ELR (cell line): ENCODE measurements at places on chromosomes 6 and 20.
A peak's percentile ranks its signal among the peaks of the same experiment; 100 is the strongest.

DNA sequence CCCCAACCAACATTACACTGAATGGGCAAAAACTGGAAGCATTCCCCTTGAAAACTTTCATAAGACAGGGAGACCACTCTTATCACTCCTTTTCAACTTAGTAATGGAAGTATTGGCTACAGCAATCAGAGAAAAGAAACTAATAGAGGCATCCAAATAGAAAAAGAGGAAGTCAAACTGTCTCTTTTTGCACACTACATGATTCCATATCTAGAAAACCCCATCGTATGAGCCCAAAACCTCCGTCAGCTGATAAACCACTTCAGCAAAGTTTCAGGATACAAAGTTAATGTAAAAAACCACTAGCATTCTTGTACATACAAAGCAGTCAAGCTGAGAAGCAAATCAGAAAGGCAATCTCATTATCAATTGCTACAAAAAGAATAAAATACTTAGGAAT is 580.4 kb upstream of the PTCHD4 start:
- no peak for DNase-seq

DNA sequence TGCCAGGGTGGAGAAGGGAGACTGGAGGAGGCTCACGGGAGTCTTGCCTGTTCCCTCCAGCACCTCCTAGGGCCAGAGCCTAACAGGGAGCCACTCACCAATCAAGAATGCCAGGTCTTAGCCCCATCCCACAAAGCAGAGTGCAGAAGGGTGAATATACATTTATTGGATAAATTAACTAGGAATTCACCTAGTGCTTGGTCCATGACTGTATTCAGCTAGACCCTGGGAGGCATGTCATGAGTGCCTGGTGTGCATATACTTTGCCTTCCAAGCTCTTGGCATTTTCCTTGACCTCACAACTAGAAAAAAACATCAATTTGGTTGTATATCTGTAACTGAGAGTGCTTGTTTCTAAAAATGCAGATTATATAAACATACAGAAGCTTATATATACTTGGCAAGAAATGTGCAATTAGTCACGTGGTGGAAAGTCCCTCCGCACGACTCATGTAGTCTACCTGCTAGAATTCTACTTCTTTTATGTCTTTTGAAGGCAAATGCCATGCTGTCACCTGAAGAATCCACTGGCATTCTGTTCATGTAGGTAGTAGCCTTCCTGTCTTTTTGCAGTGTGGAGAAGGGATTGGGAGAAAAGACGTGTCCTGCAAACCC is 991.0 kb downstream of the KIF16B start:
- no peak for DNase-seq

DNA sequence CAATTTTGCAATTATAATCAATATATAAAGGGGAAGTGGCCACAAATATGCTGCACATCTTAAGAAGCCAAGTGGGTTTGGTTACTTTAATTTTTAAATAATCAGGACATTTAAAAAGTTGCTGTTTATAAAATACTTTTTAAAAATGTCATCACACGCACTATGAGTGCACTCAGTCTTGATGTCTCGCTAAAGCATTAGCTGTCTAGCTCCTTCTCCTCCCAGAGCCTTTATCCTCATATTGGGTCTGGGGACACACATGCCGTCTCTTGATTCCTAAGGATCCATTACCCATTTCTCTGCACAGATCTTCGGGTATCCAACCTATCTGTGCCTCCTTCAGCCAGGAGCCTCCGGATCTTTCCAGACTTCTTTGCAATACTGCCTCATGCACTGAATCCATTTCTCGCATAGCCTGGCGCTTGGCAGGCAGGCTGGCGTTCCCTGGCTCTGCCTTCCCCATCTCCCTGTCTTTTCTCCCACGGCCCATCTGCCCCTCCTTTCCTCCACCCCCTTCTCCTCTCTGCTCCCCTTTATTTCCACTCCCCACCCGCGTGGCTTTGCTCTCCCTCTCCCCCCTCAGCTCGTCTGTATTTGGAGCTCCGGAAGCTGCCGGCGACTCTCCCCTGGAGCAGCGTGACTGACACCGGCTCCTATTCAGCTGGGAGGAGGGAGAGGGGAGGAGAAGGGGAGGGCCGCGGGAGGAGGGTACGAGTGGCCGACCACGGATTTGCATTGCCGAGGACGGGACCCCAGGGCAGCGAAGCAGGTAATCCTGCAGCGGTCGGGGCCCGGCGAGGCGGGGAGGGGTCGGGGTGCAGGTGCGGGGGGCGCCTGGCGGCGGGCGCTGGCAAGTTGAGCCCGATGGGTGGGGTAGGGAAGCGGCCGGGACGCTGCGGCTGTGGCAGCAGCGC is at the start of gene CAP2:
Gene CAP2 (plus strand): TSS at position 618 of the 914 bp plus-strand sequence. CDS start 27,961 bp downstream, outside the sequence.
- peak; percentile 83 for DNase-seq

GRCh38 chr20:59777331-59777725 is 156.1 kb downstream of the SYCP2 start:
- DNase-seq = no peak

GRCh38 chr20:47600967-47601547 is 99.4 kb downstream of the NCOA3 start:
- DNase-seq = no peak

DNA sequence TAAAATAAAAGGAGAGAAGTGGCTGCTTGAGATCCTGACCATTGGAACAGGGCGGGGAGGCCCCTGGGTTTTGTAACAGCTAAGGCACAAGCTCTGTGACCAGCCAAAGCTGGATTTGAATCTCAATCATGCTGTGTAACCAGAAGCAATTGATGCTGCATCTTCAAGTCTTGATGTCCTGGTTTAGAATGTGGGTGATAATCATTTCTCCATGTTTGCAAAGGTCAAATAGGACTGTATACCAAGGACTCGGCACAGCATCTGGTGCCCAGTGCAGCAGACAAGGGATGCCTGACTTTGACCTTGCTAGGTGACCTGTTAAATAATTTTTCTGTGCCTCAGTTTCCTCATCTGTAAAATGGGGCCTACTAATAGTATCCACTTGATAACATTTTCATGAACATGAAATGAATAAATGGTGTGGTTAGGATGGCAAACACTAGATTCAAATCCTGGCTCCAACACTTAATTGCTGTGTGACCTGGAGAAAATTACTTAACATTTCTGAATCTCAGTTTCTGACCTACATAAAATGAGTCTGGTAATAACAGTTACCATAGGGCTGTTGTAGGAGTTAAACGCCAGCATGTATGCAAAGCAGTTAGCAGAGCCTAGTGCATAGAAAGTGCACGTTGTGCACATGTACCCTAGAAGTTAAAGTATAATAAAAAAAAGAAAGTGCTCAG is 46.3 kb upstream of the BCAS1 start:
- no peak for DNase-seq

- DNase-seq = no peak
Observed at GRCh38 chr20:37757550-37757949, 63.7 kb downstream of the CTNNBL1 start.

DNA sequence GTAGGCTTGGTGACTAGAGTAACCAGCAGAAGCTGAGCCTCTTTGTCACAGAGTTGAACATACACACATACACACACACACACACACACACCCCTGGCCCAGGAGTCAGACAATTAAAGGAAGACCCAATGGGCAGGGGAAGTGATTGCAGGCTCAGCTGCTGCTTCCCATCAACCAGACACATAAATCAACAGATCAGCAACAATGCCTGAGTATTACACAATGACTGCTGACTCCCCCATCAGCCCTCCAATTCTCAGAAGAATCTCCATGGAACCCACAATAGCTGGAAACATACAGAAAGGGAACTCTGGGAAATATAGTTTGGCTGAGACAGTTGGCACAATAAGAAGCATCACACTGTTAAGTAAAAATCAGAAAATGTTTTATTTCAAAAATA is 270.4 kb upstream of the PLCB4 start:
- DNase-seq = no peak

DNA sequence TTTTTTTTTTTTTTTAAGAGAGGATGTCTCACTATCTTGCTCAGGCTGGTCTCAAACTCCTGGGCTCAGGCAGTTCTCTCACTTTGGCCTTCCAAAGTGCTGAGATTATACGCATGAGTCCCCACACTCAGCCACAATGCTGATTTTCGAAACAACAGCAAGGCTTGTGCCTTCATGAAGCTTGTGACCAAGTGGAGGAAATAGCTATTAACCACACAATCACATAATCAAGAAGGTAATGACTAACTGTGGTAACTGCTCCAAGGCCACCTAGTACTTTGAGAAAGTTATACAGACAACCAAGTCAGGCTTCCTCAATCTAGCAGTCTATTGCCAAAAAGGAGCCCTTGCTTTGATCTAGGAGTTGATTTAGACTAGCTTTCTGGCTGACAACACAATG is 46.3 kb downstream of the SOD2 start:
- peak; percentile 32 for DNase-seq

GRCh38 chr20:21146215-21146614 is 20.3 kb downstream of the KIZ start:
- no peak for DNase-seq

GRCh38 chr6:144013486-144013909 is 5.4 kb upstream of the PLAGL1 start:
- peak; percentile 90 for DNase-seq

GRCh38 chr6:161199850-161200249 is 74.0 kb downstream of the AGPAT4 start:
- DNase-seq = no peak

DNA sequence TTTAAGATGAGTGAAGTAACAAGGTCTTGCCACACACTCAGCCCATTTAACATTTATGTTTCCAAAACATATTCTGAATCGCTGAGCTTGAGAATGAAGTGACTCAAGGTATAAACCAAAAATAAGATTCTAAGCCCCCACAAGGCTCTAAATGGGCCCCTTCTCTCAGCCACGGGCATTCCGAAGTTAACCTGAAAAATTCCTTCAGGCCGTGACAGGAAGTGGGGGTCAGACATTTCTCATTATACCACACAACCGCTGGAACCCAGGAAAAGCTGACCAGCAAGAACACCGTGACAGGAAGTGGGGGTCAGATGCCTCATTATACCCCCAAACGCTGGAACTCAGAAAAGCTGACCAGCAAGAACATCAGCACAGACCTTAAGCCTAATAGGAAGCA is 247.9 kb downstream of the ERMARD start:
- peak; percentile 8 for DNase-seq

DNA sequence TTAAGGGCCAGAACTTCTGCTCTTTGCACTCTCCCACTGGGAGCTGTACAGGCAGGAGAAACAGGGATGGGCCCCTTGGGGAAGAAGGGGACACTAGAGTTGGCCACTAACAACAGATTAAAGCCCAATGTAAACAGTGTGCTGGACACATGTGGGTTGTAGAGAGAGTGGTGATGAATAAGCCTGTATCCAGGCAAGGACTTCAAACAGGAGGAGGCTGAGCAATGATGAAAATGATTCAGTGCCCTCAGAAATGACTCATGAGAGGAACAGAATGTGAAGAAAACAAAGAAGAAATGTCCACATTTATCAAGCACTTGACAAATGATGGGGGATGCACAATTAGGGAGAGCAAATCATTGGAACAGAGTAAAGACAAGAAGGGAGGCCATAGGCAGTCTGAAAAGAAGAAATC is 242.3 kb downstream of the TBX18 start:
- DNase-seq = peak; percentile 90

- DNase-seq = no peak
Observed at GRCh38 chr6:126682440-126682839, 342.5 kb downstream of the CENPW start.

DNA sequence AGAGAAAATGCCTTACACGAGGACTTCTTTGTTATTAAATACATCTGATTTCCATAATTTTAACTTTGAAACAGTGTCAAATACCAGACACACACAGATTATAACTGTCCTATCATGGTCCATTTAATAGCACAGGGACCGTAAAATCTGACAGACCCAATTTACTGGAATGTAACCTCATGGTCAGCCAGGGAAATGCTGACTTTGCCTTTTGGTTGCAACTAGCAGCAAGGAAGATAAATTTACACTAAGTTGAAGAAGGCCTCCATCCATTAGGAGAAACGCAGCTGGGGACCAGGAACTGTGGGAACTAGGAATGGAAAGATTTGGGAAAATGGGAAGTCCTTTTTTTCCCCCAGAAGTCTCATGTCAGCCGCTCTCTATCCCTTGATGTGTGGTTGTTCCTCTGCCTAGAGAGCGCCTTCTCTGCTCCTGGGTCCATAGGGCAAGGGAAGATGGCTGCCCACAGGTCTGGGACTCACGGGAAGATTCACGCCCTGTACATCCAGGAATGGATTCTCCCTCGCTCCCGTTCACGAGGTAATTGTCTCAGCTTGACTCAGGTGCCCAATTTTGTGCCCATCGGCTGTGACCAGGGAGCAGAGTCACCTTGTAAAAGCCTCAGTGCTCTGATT is 74.6 kb upstream of the L3MBTL3 start:
- DNase-seq = no peak

DNA sequence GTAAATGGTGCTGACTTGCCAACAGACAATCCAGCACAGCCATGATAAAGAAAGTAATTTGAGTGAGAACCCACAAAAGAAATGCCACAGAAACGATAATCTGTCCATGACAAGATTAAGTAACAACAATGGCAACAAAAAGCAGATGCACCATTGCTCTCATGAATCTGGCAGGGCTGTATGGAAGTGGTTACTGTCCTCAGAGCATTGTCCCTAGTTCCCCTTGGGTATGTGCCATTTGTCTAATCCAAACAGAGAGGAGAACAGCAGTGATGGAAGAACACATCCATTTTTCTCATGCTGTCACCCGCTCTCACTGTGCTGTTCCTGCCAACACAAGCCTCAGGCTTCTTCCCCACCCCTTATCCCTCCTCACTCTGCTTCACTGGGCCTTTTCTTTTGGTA is 65.8 kb downstream of the REV3L start:
- DNase-seq = no peak

DNA sequence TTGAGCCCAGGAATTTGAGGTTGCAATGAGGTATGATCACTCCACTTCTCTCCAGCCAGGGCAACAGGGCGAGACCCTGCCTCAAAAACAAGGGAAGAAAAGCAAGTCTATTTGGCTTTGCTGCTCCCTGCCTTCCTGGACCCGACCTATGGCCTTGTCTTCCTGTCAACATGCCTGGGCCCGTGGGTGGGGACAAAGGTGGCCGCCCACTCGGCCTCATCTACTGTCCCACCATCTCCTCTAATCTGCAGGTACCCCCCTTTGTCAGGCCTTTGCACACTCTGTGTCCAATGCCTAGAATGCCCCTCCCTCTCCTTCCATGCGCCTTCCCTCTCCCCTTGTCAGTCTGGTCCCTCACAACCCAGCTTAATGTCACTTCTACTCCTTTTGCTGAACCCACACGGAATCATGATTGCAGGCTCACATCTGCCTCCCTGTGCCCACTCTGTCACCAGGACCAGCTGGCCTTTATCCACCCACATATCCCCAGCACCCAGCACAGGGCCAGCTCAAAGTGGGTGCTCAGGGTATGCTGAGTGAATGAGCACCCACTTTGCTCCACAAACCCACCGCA is 40.3 kb downstream of the MDFI start:
- no peak for DNase-seq

DNA sequence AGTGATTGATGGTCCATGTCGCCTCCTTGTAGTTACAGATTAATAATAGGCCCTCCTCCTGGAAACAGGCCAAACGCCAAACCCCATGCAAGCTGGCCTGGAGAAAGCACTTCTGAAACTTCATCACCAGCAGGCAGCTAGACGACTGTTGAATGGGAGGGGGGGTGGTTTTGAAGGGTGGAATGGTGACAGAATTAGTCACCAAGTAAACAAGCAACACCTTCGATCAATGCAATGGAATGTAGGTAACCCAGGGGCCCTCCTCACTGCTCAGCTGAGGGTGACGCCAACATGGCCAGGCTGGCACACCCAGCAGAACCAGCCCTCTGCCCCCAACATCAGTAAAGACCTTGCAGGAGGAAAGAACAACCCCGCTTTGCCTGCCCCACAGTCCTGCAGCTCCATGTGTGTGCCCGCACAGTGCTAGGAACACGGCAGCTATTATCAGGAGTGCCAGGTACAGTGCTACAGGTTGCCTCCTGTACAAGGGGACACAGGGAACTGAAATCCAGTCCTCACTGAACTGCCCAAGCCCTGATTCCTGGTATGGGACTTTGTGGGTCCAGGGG is 2.7 kb downstream of the BCAS1 start:
- peak; percentile 17 for DNase-seq
